Daoy (cell line): ENCODE measurements at places on chromosomes 1 and 21.

DNA sequence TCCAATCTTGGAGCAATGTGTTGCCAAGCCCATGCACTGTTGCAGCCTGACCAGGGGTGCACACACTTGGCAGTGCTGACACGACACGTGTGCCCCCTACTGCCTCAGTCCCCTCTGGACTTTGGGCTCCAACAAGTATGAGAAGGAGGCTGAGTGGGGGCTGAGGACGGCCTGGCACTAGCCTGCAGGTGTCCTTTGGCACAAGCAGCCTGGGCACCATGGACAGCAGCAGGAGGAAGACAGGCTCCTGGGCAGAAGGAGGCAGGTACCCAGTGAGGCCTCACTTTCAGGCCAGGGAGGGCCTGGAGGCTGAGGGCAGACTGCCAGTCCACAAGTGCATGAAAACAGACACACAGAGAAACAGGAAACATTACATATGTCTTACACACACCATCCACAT, 1702.9 kb upstream of the B3GALT2 start:
- peak; percentile 0 for DNase-seq

DNA sequence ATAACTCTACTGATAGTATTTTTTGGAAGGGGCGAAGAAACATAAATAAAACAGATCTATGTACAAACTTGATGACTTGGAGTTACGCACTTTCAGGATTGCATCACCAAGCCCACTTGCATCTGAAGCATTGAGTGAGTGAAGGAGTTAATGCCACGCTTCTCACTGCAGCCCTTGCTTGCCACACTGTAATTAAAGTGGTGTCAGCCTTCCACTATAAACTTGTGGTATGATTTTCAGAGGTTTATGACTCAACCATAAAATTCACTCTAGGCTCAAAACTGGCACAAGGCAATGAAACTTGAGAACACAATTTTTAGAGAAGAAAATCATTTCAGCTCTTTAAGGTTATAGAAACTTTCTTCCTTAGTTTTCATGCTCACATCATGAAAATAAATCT, 93.9 kb upstream of the PRMT6 start:
- no peak for DNase-seq

DNA sequence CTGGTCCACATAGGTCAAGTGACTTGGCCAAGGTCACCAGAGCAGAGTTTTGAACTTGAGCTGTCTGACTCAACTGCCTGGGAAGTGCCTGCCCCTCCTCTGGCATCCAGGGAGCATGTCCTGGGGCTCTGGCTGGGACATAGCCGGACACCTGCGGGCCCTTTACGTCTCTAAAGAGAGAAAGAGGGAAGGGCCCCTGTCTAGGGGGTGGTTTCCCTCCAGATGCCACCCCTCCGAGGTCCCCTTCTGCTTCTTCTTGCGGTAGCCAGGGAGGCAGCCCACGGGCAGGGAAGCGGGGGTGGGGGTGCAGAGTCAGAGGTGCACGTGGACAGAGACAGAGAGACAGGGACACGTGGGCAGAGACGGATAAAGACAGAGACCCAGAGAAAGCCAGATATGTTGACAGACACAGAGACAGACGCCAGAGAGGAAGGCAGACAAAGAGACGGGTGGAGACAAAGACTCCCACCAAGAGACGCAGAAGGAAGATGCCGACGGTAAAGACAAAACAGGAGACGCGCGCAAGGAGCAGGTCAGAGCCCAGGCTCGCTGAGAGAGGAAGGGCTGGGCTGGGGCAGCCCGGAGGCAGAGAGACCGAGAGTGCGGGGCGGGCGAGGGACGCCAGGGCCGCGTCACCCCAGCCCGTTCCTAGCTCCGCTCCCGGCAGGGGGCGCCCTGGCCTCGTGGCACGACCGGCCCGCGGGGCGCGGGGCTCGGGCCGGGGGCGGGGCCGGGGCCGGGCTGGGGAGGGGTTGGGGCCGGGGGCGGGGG, 458 bp upstream of the ALPL start:
- peak; percentile 82 for DNase-seq

- DNase-seq = no peak
Observed at GRCh38 chr21:38819051-38819718, 13.5 kb downstream of the ETS2 start.

DNA sequence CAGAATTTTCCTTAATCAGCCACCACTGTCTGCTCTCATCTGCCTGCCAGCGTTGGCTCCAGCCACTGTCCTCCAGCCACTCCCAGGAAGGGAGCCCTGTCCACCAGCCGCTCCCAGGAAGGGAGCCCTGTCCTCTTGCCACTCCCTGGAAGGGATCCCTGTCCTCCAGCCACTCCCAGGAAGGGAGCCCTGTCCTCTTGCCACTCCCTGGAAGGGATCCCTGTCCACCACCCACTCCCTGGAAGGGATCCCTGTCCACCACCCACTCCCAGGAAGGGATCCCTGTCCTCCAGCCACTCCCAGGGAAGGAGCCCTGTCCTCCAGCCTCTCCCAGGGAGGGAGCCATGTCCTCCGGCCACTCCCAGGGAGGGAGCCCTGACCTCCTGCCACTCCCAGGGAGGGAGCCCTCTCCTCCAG, 726.5 kb downstream of the PTPRU start:
- DNase-seq = peak; percentile 60

DNA sequence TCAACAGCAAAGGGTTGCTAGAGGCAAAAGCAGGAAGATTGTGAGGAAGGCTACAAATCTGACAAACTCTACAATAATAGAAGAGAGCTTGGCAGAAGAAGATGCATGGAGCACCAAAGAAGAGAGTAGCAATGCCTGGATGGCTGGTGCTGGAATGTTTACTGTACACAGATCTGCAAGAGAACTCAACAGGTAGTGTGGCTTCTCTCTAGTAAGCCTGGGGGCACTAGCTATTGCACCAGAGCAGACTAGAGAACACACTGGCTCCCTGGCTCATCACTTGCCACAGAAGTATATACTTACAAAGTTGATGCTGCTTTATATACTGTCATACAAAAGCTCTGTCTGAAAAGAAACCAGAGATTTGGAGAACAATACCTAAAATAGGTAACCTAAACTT, 475.0 kb upstream of the NCAM2 start:
- DNase-seq = no peak

- no peak for DNase-seq
Observed at GRCh38 chr1:59690171-59690930, 124.4 kb upstream of the HOOK1 start.

GRCh38 chr1:109341944-109342930, 35.4 kb upstream of the MYBPHL start:
- no peak for DNase-seq

- DNase-seq = no peak
Observed at GRCh38 chr1:29687601-29688244, 451.4 kb downstream of the PTPRU start.

GRCh38 chr1:213535679-213536078, 452.1 kb upstream of the PROX1 start:
- DNase-seq = no peak

- DNase-seq = no peak
Observed at GRCh38 chr1:1357871-1358432, 403 bp downstream of the MXRA8 start.

DNA sequence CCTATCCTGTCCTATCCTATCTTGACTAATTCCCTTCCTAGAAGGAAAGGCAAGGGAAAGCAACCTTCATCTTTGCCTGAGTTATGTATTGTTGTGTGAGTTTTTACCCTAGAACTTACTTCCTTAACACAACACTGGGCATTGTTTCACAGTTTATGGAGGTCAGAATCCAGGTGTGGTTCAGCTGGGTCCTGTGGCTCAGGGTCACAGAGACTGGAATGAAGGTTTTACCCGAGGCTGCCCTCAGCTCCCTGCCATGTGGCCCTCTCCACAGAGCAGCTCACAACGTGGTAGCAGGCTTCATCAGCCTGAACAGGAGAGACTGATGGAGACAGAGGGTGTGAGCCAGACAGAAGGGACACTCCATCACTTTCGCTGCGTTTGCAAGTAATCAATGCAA, 140.5 kb downstream of the FCRL5 start:
- DNase-seq = no peak

DNA sequence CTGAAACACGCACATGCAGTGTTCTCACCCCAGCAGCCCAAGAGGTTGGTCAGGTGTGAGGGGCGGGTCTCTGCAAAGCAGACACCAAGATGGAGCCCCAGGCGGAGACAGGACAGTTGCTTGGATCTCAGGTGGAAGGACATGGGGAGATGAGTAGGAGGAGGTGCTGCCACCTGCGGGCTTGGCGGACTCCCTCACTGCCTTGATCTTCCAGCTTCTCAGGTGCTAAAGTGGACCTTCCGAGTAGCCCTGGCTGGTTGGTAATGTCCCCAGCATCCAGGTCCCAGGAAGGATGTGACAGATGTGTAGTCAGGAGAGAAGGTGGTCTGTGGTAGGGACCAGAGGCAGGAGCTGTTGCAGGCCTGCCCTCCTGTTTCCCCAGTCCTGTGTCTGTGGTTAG, 114.1 kb downstream of the AJAP1 start:
- no peak for DNase-seq

DNA sequence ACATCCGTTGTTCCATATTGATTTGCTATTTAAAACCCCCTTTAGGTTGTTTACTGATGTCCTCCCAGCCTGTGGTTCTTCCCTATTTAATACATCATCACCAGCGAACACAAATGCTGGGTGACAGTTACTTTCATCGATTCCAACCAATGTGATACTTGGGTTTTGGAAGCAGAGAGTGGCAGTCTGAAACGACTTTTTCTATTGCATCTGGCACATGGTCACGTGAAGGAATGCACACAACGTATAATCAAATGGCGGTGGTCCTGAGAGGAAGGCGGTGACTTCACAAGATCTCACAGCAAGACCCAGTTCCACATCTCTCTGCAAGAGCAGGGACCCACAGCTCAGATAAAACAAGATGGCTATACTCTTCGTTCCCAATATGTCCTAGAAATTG, 213.9 kb downstream of the DSCAM start:
- no peak for DNase-seq

DNA sequence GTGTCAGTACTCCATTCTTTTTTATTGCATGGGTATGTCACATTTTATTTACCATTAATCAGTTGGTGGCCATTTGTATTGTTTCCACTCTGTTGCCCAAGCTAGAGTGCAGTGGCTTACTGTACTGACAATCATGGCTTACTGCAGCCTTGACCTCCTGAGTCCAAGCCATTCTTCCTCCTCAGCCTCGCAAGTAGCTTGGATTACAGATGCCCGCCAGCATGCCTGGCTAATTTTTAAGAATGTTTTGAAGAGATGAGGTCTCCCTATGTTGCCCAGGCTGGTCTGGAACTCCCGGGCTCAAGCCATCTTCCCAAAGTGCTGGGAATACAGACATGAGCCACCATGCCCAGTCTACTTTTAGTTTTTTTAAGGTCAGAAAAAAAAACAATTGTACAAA, 813 bp upstream of the SFT2D2 start:
- DNase-seq = no peak

DNA sequence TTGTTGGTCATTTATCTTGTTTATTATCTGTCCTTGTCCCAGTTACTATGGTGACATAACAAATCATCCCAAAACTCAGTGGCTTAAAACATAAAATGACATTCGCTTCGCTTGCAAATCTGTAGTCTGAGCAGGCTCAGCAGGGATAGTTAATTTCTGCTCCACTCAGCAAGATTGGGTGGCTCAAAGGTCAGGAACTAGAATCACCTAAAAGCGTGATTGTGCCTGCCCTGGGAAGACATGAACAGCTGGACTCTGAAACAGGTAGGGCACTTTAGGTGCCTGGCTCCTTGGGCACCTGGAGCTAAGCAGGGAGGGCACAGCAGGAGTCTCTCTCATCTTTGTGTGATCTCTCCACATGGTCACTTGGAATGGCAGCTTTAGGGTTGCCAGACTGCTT, 14.7 kb upstream of the TRAF3IP3 start:
- DNase-seq = no peak

DNA sequence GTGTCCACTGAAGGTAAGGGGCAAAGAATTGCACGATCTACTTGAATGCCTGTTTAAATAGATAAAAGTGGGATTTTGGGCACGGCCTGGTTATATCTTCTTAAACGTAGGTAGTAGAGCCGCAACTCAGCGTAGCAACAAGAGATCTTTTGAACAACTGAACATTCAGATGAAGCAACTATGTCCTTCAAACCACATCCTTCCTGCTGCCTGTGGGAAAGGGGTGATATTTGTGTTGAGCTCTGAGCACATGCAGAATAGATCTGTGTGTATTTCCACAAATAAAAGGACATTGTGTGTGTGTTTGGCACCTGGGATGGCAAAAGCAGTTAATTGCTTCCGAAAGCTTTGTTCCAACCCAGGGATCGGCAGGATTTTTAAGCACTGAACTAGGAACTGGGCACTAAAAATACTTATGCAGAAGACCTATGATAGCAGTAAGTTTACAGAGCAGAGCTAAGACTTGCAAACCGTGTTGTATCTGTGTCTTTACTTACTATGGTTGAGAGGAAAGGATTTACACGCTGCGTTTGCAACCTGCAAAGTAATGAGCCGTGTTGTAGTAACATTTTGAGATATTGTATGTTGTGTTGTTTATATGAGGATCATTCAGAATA, 333.4 kb downstream of the CHRM3 start:
- no peak for DNase-seq

DNA sequence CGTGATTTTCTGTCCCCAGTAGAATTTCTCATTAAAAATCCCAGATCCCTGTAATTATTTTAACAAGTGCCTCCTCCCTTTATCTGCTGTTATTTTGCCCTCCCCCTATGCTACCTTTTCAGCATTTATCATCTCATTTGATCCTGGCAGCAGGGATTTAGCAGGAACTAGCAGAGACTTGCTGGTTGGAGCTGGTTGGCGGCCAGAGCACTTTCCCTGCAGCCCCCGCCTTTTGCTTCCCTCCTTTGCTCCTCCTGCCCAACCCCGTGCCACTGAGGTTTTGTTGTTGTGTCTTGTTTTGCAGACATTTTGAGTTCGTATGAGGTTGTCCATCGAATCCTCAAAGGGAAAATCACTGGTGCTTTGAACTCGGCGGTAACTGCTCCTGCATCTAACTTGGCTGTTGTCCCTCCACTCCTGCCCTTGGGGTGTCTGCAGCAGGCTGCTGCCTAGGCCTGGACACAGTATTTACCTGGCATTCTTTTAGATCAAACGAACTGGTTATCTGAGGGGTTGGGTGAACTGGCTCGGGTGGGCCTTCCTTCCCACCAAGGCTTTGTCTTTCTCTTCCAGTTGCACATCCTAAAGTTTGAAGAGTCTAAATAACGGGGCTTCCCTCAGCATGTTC, 11.2 kb downstream of the UBE2Q1 start:
- no peak for DNase-seq

DNA sequence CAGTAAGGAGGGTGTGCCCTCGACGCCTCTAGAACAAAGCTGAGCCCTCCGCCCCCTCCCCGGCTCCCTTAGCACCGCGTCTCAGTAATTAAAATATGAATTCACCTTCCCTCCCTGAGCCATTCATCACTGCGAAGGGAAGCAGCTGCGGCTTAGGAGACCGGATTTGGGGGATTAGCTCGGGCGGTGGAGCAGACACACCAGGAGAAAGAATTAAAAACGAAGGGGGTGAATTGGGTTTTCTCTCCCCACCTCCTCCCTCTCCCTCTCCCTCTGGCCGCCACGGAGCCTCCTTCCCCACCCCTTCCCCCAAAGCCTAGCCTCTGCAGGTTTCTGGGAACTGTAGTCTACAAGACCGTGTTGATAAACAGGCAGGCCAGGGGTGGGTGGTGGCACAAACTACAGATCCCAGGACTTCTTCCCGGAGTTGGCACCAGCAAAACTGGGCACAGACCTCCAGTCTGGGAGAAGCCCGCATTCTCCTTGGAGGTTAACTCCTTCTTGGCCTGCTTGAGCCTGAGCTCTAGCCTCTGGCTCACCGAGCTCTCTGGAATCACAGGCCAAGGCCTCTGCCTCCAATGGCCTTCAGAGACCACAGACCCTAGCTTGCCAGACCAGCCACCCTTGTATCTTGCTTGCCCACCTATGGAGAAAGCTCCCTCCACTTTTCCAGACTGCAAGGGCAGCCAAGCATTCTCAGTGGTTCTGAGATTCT, 10.8 kb downstream of the BLACAT1 start:
- DNase-seq = peak; percentile 63

- peak; percentile 44 for DNase-seq
Observed at GRCh38 chr1:22709227-22709626, 1.4 kb upstream of the EPHB2 start.
